Fibroblast of villous mesenchyme (primary cell): ENCODE measurements at places on chromosomes 1 and 21. TPM values are rescaled to one million over a fixed set of nuclear protein-coding genes. Genes with fewer than 3 reads are reported as not detected.

The BCL2L15 gene
- under 0.01 and 0.32 TPM in 2 replicates for total RNA-seq

The OR10R2 gene
- not detected in 2 replicates for total RNA-seq

The NES gene
- total RNA-seq = 66.4 and 66.9 TPM in 2 replicates

The TMEM54 gene
- 9.9 and 17.4 TPM in 2 replicates for total RNA-seq

The ACKR1 gene
- not detected in 2 replicates for total RNA-seq

The OPTC gene
- not detected in 2 replicates for total RNA-seq

The LEPROT gene
- total RNA-seq = 57.7 and 89.4 TPM in 2 replicates

The TIE1 gene
- total RNA-seq = under 0.01 TPM in 2 replicates

The SASS6 gene
- total RNA-seq = 2.6 and 5.2 TPM in 2 replicates

The DNALI1 gene
- total RNA-seq = 7.1 and 7.3 TPM in 2 replicates

The RGL1 gene
- total RNA-seq = 33.2 and 44.1 TPM in 2 replicates

The OSCP1 gene
- 6.0 and 8.1 TPM in 2 replicates for total RNA-seq

The ARHGAP29 gene
- total RNA-seq = 50.3 and 85.1 TPM in 2 replicates

The ERG gene
- total RNA-seq = not detected in 2 replicates

The FOXO6 gene
- not detected in 2 replicates for total RNA-seq

The TMEM82 gene
- total RNA-seq = not detected in 2 replicates

The SNX7 gene
- 51.2 and 52.7 TPM in 2 replicates for total RNA-seq

The SLC1A7 gene
- total RNA-seq = under 0.01 TPM in 2 replicates

The SLC35F3 gene
- 0.97 and 1.7 TPM in 2 replicates for total RNA-seq
